Left renal pelvis (tissue), 4 donors: ENCODE measurements at places on chromosomes 1 and 21.

DNA sequence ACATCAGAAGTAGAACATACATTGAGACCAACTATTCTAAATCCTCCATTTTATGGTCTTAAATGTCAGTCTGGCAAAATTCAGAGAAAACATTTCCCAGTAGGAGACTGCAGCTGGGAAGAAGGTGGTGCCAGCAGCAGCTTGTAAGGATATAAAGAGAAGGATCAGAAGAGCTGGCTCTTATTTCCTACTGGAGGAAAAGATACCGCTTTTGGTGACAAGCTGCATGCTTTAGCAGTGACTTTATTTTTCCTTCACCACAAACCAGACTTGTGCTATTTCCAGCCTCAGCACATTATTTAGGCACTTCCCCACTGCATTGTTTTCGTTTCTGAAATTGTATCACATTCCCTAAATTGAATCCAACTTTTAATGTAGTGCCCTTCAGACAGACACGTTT, 28.4 kb downstream of the RNF11 start:
- DNase-seq = no peak

- no peak for DNase-seq
Measured at GRCh38 chr1:223176437-223176836, 33.4 kb upstream of the TLR5 start.

DNA sequence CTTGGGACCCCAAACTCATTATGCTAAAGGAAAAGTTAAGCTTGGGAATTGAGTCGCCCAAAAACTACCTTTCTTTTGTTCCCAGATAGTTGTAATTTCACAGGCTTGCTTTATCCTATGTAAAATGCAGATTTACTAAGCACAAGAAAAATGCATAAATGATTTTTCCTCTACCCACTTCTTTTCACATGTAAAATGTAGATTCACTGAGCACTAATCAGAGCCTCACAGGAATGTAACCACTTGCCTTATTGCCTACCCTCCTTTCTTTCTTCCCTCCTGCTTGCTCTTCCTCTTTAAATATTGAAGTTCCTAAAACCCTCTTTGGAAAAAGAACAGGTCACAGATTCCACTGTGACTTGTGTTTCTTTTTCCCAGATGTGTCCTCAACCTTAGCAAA, 18.3 kb downstream of the CAPN8 start:
- no peak for DNase-seq

DNA sequence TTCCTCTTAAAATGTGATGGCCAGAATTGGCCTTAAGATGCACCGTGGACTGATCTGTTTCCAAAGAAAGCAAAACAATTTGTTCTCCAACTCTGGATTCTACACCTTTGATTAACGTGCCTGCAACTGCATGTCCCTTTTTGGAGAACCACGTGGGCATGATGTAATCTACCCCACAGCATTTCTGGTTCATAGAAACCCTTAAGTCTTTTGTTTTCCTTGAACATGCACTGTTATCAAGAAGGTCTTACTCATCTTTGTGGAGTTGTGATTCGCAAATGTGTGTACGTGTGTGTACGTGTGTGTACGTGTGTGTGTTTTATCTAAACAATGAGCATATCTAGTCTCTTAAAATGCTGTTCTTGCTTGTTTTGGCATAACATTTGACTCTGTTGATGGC, 57.8 kb downstream of the LPAR3 start:
- no peak for DNase-seq
